ENCODE measurements at places on chromosomes 12 and 14.

- no peak for DNase-seq
Measured at GRCh38 chr12:89949457-89950195, 241.0 kb upstream of the ATP2B1 start.

- DNase-seq, result no peak
Measured at GRCh38 chr12:115938794-115939377, 338.6 kb downstream of the MED13L start.

- peak; percentile 46 for DNase-seq
Measured at GRCh38 chr14:64654246-64654900, 49.9 kb upstream of the PLEKHG3 start.

DNA sequence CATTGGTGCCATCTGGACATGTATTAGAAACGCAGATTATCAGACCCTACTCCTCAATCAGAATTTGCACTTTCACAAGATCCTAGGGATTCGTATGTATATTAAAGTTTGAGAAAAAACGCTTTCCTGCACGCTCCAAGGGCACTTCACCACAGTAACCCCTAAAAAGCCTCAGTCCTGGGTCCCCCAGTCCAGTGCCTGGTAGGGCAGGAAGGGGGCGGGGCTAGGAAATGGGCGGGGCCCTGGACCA, 369 bp downstream of the DEPDC4 start:
- DNase-seq, result no peak

DNA sequence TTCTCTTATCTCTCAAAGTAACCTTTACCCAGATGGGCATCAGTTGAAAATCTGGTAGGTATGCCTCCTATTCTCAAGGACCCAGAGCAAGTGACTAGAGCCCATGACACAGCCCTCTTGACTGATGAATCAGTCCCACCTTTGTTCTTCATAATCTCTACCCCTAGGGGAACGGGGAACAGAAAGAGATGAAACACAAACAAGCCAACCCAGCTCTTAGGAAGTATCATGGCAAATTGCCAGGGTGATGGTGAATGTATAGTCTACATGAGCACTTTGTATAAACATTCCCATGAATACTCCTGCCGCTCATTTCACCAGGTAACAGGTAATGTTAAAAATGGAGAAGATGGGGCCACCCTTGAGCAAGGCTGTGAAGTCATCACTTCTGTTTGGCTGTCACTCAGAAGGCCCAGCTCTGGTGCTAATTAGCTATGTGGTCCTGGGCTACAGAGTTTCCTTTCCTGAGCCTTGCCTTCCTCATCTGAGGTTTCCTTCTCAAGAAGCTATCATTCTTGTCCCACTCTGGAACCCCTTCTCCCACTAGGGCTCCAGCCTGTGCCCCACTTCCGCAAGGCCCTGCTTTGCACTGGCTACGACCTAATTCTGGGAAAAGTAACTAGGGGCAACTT, 161.7 kb downstream of the ANO2 start:
- DNase-seq, result no peak

Measured in forelimb muscle (tissue), 1 donor.